Liver (tissue), 10 donors: ENCODE measurements at places on chromosomes 6 and 20. TPM values are rescaled to one million over a fixed set of nuclear protein-coding genes. Genes with fewer than 3 reads are reported as not detected.

GRCh38 chr20:59577037-59577808, 27.1 kb upstream of the PHACTR3 start:
- H3K4me1 ChIP-seq: no peaks in the 10 kb centered on the region
- H3K36me3 ChIP-seq: no peaks in the 10 kb centered on the region
- H3K27me3 ChIP-seq: no peaks in the 10 kb centered on the region
- DNase-seq: no peak
- H3K4me3 ChIP-seq: peak overlapping the region; percentile 18

DNA sequence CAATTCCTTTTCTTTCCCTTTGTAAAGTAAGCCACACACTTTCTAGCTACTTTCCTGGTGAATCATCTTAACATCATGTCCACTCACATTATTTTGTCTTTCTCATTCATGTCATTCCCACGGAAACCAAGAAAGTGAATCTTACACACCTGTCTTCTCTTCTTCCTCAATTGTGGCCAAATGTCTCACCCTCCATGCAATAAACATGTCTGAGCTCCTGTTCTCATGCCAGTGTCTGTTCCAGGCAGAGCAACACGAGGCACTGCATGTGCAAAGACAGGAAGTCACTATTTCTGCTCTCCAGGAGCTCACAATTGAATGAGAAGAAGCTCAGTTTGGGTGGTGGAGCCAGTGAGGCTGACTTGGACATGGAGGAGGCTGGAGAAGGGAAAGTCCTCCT, 29.0 kb upstream of the TMEM244 start:
- no peak for DNase-seq
- no peaks in the 10 kb centered on the region for H3K4me1 ChIP-seq
- H3K36me3 ChIP-seq: no peaks in the 10 kb centered on the region
- H3K27ac ChIP-seq: no peak overlapping the region
- H3K4me3 ChIP-seq: no peak overlapping the region

DNA sequence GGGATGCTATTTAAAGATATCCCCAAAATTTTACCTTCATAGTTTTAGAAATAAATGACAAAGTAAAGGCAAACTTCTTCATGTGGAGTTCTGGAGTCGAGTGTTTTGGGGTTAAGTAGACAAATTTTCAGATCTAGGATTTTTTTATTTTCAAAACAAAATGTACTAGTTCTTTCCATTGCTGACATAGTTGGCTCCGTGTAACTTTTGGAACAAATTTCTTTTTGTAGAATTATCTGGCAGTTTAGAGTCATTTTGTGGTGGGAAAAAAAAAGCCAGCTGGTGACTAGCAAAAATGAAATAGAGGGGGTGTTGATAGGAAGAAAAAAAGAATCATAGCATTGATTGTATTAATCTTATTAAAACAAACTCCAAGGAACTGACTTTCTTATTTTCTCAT, 131.6 kb upstream of the TCF21 start:
- H3K27me3 ChIP-seq: no peaks in the 10 kb centered on the region
- no peak overlapping the region for H3K4me3 ChIP-seq
- no peak for DNase-seq
- H3K36me3 ChIP-seq: no peaks in the 10 kb centered on the region

- H3K27me3 ChIP-seq: no peaks in the 10 kb centered on the region
- H3K4me1 ChIP-seq: peaks cover 6% of the 10 kb centered on the region
- peak; percentile 41 for DNase-seq
- H3K36me3 ChIP-seq: no peaks in the 10 kb centered on the region
- H3K4me3 ChIP-seq: peak overlapping the region; percentile 81
These were observed 798 bp downstream of the DSP start for GRCh38 chr6:7542065-7542873.

- H3K4me1 ChIP-seq: peaks cover 30% of the 10 kb centered on the region
- H3K36me3 ChIP-seq: no peaks in the 10 kb centered on the region
- DNase-seq: no peak
- H3K27me3 ChIP-seq: no peaks in the 10 kb centered on the region
- H3K27ac ChIP-seq: peak overlapping the region; percentile 54
- no peak overlapping the region for H3K4me3 ChIP-seq
These were observed 39.3 kb downstream of the ATRN start for GRCh38 chr20:3510110-3510509.

GRCh38 chr6:107061125-107062020, 33.4 kb downstream of the MTRES1 start:
- H3K4me3 ChIP-seq: no peak overlapping the region
- peaks cover 3% of the 10 kb centered on the region for H3K4me1 ChIP-seq
- H3K27ac ChIP-seq: no peak overlapping the region
- DNase-seq: no peak
- H3K36me3 ChIP-seq: no peaks in the 10 kb centered on the region

- no peak overlapping the region for H3K27ac ChIP-seq
- H3K36me3 ChIP-seq: no peaks in the 10 kb centered on the region
- H3K27me3 ChIP-seq: no peaks in the 10 kb centered on the region
- no peaks in the 10 kb centered on the region for H3K4me1 ChIP-seq
- no peak for DNase-seq
These were observed 20.7 kb upstream of the CGA start for GRCh38 chr6:87115402-87116135.

DNA sequence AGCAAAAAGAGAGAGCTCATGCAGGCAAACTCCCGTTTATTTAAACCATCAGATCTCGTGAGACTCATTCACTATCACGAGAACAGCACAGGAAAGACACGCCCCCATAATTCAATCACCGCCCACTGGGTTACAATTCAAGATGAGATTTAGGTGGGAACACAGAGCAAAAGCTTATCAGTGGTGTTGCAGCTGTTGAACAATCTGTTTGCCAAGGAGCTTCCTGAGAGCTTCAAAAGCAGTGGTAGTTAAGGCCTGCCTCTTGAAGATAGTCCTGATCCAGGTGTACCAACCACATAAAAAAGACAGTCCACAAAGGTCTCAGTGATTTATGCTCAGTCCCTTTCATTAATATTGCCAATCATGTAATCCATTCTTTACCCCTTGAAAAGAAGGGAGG, 269.4 kb upstream of the IRAK1BP1 start:
- no peaks in the 10 kb centered on the region for H3K36me3 ChIP-seq
- H3K4me1 ChIP-seq: no peaks in the 10 kb centered on the region
- H3K27ac ChIP-seq: no peak overlapping the region
- H3K27me3 ChIP-seq: no peaks in the 10 kb centered on the region

DNA sequence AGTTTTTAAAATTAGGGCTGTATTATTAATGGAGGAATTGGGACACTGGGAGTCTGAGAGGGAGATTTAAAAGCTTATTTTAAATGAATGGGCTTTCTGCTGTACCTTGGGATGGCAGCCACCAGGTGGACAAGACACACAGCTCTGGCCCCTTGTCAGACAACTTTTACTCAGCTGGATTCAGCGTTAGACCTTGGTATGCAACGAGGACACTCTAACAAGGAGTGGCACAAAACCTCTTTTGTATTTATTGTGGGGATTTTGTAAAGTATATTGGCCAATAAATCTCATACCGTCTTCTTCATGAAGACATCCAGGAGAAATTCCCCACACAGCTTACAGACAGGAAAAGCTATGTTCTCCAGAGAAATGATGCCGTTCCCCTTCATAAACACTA, 105.7 kb downstream of the LCA5 start:
- H3K4me3 ChIP-seq: no peak overlapping the region
- H3K27me3 ChIP-seq: no peaks in the 10 kb centered on the region
- no peaks in the 10 kb centered on the region for H3K36me3 ChIP-seq
- no peak for DNase-seq
- no peaks in the 10 kb centered on the region for H3K4me1 ChIP-seq

DNA sequence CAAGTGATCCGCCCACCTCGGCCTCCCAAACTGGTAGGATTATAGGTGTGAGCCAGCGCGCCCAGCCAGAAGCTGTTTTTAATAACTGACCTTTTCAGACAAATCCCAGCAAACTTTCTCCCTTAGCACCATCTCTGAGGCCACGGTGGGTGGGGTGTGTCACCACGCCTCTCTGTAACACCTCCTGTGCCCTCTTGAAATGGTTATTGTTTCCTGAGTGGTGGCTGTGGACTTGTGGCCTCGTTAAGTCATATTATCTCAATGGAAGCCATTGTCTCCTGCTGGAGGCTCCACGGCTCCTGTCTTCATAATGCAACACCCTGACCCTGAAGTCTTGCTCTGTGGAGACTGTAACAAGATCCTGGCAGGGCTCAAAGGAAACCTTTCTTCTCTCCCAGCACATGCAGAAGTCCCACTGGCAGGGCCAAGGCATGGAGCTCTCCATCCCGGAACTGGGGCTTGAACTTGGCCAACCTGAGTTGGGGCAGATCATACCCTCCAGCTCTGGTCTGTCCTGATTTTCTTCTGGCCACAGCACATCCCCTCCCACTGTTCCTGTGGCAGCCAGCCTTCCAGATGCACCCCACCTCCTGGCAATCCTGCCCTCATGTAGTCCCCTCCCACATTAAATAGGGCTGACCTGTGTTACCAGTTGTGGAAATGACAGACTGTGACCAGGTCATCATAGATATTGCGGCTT, 81.1 kb downstream of the SNX5 start:
- no peak overlapping the region for H3K27ac ChIP-seq
- H3K36me3 ChIP-seq: no peaks in the 10 kb centered on the region
- H3K4me3 ChIP-seq: no peak overlapping the region

DNA sequence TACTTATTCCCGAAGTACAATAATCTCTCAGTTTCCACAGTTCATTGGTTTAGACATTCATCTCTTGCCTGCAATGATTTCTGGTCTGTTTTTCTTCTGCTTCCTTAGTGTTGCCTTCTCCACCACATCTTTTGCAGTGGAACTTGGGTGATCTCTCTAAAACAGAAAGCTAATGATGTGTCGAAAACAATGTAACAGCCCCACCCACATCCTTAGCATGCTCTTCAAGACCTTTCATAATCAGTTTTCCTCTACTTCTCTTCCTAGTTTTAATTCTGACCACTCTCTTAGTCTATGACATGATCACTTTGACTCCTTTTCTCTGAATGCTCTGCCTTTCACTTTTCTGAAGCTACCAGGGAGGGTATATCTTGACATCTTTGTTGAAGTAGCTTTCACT, 1007.9 kb upstream of the CITED2 start:
- H3K36me3 ChIP-seq: no peaks in the 10 kb centered on the region
- no peak overlapping the region for H3K4me3 ChIP-seq
- H3K27me3 ChIP-seq: no peaks in the 10 kb centered on the region
- no peak for DNase-seq
- no peak overlapping the region for H3K27ac ChIP-seq

DNA sequence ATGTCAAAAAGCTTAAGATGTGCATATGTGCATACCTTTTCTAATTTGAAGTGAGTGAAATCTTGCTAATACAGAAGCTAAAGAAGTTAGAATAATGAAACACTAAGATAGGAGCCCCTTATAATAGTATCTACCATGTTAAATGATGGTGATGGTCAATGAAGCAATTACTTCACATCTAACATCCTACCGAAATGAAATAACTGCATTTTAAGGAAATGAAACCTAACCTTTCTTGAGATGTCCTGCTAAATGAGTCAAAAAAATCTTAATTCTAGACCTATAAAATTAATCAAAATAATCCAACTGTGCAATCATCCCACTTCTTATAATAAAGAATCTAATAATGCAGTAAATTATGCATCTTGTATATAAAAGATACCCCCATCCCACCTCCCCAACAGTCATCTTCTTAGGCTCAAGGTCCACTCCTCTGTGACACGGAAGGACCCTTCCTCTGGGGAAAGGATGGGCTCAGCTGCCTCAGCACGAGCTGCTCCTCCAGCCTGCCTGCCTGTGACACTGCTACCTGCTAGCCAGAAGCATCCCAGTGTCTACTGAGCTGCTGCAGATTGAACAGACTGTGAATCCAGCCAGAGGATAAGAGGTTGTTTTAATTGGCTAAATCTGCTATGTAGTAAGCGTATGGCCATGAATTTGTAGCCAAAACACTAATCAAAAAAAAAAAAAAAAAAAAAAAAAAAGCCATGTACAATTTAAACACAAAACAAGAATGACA, 129.6 kb upstream of the BEND3 start:
- no peaks in the 10 kb centered on the region for H3K36me3 ChIP-seq
- no peak overlapping the region for H3K27ac ChIP-seq
- H3K4me1 ChIP-seq: no peaks in the 10 kb centered on the region
- H3K27me3 ChIP-seq: no peaks in the 10 kb centered on the region
- H3K4me3 ChIP-seq: no peak overlapping the region

DNA sequence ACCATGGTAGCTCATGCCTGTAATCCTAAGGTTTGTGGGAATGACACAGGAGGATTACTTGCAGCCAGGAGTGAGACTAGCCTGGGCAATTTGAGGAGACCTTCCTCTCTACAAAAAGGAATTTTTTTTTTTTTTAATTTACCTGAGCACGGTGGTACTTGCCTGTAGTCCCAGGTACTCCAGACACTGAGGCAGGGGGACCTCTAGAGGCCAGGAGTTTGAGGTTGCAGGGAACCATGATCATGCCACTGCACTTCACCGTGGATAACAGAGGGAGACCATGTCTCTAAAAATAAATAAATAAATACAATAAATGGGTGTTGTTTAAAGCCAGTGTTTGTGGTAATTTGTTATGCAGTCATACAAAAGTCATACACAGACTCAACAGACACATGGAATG, 2.4 kb upstream of the HLA-F start:
- no peak overlapping the region for H3K27ac ChIP-seq
- H3K4me1 ChIP-seq: peaks cover 17% of the 10 kb centered on the region
- no peaks in the 10 kb centered on the region for H3K27me3 ChIP-seq
- H3K36me3 ChIP-seq: peaks cover 3% of the 10 kb centered on the region
- H3K4me3 ChIP-seq: no peak overlapping the region

DNA sequence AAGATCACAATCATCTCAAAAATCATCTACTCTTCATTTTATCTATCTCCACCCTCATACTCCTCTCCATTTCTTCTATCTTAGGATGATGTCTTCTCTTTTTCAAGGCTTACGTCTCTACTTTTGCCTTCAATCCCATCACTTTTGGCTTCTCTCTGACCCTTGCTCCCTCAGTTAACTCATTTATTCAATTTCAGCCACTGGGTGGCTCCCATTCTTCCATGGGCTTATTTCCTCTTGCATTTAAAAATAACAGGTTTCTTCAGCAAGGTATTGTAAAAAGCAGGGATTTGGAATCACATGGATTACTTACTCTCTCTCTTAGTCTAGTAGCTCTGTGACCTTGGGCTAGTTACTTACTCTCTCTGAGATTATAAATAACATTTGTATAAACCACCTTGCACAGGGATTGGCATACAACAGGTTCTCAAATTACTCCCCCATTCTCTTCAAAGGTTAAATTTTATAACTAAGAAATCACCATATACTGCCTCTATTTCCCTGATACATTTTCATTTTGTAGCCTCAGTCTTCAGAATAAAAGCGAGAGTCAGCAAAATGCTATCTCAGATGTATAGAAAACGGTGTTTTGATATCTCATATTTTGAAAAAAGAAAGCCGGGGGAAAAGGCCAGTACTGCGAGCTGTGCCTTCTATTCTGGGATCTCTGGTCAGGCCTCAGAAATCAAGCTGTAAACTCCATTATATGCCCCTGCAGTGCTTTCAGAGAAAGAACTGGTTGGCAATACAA, 5.5 kb downstream of the ZSCAN12 start:
- no peak overlapping the region for H3K27ac ChIP-seq

Gene RPS6KA2
- 5.5 TPM for polyA plus RNA-seq

Gene SLC22A2
- polyA plus RNA-seq: not detected

Gene KCNK15
- 0.11 TPM for polyA plus RNA-seq

Gene SYCP2L
- not detected for polyA plus RNA-seq

Gene NRN1
- 1.5 TPM for polyA plus RNA-seq

Gene PDE10A
- 0.20 TPM for polyA plus RNA-seq
